ENCODE measurements at places on chromosomes 6 and 20. TPM values are rescaled to one million over a fixed set of nuclear protein-coding genes. Genes with fewer than 3 reads are reported as not detected.
A peak's percentile ranks its signal among the peaks of the same experiment; 100 is the strongest.

DNA sequence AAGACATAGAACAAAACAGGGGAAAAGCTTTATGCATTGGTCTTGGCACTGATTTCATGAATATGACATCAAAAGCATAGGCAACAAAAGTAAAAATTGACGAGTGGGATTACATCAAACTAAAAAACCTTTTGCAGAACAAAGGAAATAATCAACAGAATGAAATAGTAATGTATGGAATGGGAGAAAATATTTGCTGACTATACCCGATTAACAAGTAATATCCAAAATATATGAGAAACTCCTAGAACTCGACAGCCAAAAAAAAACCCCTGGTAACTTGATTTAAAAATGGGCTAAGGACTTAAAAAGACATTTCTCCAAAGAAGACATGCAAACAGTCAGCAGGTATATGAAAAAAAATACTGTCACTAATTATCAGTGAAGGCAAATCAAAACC, 231.7 kb upstream of the MAN1A1 start:
- H3K27ac ChIP-seq, result no peak overlapping the region
- H3K36me3 ChIP-seq, result no peaks in the 10 kb centered on the region
- no peaks in the 10 kb centered on the region for H3K27me3 ChIP-seq
- no peak overlapping the region for H3K4me3 ChIP-seq
- no peaks in the 10 kb centered on the region for H3K4me1 ChIP-seq

AVP gene
- total RNA-seq, result not detected

RIPK1 gene
- total RNA-seq, result 21.4 TPM

PDE10A gene
- 33.7 TPM for total RNA-seq

NFATC2 gene
- total RNA-seq, result 3.8 TPM

F13A1 gene
- total RNA-seq, result 231 TPM

MCM9 gene
- 12.5 TPM for total RNA-seq

NKAPL gene
- 0.69 TPM for total RNA-seq

HCK gene
- total RNA-seq, result 33.2 TPM

GRCh38 chr6:170175644-170176135, 115.2 kb downstream of the DLL1 start:
- no peaks in the 10 kb centered on the region for H3K27me3 ChIP-seq
- no peaks in the 10 kb centered on the region for H3K36me3 ChIP-seq
- no peaks in the 10 kb centered on the region for H3K4me1 ChIP-seq
- no peak overlapping the region for H3K27ac ChIP-seq

GRCh38 chr6:13615792-13616120, 621 bp downstream of the NOL7 start:
- H3K36me3 ChIP-seq, result no peaks in the 10 kb centered on the region
- H3K27ac ChIP-seq, result peak overlapping the region; percentile 81
- H3K4me1 ChIP-seq, result peaks cover 10% of the 10 kb centered on the region
- DNase-seq, result peak; percentile 65
- H3K4me3 ChIP-seq, result peak overlapping the region; percentile 83
